ENCODE measurements at places on chromosomes 16 and 17. TPM values are rescaled to one million over a fixed set of nuclear protein-coding genes. Genes with fewer than 3 reads are reported as not detected.

Gene CHST6
- polyA plus RNA-seq, result not detected

Gene SLC38A8
- not detected for polyA plus RNA-seq

Gene NACA2
- polyA plus RNA-seq, result 0.53 TPM

Gene EVPLL
- polyA plus RNA-seq, result not detected

Gene MFAP4
- polyA plus RNA-seq, result not detected

Data from Purkinje cell (primary cell).